ENCODE measurements at places on chromosomes 1 and 21.
A peak's percentile ranks its signal among the peaks of the same experiment; 100 is the strongest.

- no peak for DNase-seq
Measured at GRCh38 chr21:27269644-27270043, 302.8 kb upstream of the ADAMTS5 start.

- DNase-seq: no peak
Measured at GRCh38 chr1:205913451-205914154, 29.7 kb downstream of the SLC26A9 start.

DNA sequence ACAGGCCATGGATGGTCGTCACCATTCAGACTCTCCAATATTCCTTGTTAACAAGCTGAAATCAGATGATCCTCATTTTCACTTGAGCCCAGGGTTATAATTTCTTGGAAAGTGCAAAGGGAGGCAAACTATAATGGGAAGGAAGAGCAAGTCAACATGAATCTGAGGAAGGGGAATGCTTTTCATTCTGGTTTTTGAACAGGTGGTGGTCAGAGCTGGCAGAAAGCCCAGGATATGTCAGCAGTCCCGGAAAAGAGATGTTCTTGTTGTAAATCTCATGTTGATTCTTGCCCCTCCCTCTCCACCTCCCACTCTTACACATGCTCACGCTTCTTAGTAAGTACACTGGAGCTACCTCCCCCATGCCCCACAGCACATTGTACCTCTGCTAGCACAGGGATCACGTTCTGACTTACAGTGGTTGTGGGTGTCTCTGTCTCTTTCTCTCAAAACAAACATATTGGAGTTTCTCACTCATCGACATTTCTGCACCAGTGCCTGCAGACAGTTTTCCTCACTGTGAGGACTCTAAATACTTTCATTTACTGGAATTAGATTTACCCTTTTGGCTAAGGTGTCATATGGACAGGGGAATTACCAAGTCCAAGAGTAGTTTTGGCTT is 77.6 kb downstream of the XCL2 start:
- peak; percentile 33 for DNase-seq

DNA sequence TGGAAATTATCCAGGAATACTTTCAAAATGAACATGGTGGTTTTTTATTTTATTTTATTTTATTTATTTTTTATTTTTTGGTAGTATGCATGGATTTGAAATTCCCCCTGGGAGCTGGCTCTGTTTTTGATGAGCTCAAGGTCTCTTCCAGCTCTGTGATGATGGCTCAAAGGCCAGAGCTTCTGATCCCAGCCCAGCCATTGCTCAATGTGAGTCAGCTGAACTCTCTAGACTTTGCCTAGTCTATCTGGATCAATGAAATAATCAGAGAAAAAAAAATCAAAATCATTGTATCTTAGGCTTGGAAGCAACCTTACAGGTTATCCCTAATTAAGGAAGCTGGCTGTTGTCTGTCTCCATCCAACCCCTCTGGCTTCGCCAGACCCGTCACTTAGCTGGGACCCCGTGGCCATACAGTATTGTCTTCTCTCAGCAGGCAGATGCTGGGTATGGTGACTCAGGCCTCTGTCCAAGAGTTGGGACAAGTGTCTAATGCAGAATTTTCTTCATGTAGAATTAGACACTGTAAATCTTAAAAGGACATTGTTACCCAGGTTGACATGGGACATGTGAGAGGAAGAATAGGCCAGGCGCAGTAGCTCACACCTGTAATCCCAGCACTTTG is 90.2 kb upstream of the LPGAT1 start:
- DNase-seq: no peak

DNA sequence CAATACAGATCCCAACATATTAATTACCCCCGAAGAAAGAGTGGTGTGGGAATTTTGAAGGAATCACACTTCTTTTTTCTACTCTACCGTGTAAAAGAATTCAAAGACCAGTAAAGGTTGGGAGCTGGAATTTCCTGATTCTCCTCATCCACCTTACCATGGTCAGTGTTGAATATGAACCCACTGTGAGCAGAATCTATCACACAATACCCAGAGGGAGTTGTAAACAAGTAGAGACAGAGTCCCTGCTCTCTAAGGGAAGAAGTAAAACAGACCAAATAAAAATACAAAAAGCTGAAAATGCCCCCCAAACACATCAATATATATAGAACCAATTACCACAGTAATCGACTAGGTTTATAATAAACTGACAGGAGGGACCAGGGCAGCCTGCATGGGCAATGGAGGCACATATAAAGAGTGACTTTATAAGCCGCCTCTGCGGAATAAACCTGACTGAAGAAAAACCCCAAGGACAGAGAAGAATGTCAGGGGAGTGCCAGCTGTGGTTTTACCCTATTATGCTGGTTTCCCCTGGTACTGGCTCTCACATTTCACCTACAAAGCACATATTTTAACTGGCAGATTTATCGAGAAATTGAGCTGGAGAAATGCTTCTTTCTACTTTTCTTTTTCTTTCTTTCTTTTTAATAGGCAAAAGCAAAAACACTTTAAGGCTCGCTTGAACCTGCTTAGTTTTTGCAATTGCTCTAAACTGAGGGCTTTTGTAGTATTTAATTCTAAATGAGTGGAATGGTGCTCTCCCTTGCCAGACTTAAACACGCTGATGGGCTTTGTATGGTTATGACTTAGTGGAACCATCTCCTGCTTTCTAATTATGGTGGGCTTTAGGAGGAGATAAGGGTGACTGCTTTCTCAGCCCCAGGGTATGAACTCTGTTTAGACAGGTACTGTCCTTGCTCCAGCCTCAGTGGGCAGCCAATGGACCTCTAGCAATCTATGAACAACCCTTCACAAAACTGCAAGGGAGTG is 244.8 kb downstream of the ASTN1 start:
- no peak for DNase-seq

GRCh38 chr1:204659056-204659455 is 26.5 kb downstream of the LRRN2 start:
- DNase-seq: no peak

DNA sequence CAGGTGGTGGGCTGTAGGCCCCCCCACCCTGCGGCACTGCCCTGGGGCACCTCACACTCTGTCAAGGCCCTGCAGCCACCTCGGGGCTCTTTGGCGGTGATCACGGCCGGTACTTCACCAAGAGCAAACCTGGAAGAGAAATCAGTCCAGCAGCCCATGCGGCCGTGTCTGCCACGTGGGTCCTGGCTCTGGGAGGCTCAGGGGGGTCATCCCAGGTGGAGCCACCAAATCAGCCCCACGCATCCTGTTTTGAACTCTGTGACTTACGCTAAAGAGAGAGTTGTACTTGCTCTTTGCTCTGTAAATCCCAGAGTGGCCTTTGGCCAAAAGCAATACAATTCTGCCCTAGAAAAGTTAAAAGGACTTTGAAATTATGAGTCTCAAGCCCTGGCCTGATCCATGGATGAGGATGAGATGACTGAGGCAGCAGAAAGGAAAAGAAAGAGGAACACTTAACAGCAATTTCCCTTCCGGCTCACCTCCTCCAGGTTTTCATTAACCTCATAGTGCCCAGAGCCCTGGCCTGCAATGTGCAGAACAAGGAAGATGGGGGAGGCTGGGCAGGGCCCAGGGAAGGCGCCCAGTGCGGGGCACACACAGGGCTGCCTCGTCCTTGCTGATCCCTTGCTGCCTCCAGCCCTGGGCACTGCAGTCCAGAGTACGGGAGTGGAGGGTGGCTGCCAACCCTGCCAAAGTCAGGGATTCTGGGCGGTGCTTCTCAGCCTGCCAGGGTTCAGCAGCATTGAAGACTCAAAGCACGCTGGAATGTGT is 337.0 kb downstream of the MATN1 start:
- no peak for DNase-seq

- DNase-seq: no peak
Measured at GRCh38 chr1:145828367-145829026, 4.5 kb downstream of the POLR3C start.

GRCh38 chr1:18481190-18481920 is 625 bp downstream of the KLHDC7A start:
- no peak for DNase-seq

DNA sequence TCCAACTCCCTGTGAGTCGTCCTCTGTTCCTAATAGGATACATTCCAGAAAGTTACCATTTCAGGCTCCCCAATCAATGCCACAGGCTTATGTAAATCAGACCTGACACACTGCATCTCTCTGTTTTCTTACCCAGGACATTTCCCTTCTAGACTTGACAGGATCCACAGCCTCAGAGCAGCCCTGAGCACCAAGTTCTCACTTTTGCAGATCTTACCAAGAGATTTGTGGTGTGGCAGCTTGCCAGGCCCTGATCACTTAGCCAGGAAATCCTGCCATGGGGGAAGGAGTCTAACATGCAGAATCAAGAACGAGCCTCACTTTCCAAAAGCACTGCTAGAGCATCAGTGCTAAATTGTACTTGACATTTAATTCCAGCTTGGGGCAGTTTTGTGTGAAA is 202.9 kb downstream of the TBX15 start:
- DNase-seq: no peak

GRCh38 chr1:210378736-210379135 is 50.0 kb downstream of the HHAT start:
- DNase-seq: no peak

DNA sequence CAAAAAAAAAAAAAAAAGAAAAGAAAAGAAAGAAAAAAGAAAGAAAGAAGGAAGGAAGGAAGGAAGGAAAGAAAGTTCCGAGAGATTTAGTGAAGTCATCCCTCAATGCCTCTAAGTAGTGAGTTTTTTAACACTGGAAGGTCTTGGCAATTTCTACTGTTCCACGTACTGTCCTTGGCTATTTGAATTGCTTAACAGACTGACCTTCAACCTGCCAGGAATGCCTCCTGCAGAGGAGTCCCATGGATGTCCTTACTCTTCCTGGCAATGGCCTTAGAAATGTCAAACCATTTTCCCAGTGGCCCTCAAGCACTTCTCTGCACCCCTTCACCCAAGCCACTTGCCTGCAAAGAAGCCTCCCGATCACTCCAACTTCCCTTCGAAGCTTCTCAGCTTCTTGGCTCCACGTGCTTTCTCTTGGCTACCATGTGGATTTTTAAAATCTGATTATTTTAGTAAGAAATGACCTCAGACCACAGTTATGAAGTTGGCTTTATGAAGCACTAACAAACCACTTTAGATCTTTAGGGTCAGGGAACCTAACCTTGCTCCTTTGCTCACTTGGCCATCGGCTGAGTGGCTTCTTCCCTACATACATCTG is 43.7 kb upstream of the ABCG1 start:
- no peak for DNase-seq

DNA sequence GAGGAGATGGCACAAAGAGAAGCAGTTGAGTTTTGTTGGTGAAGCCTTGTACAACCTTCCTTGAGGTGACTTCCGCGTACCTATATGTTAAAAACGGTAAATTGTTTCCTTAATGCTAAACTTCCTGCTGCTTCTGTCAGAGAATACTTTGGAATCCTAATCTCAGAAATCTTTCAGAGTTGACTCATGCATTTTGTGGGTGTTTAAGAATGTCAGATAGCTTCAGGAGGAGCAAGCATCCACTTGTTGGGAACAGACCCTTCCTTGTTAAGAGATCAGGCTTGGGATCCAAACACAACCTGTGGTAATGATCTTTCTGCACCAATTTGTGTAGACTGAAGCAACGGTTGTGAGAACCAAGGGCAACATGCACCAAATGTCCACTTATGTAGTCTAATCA is 29.5 kb downstream of the AK4 start:
- no peak for DNase-seq

GRCh38 chr1:46098027-46098712 is 34.3 kb downstream of the PIK3R3 start:
- DNase-seq: no peak

DNA sequence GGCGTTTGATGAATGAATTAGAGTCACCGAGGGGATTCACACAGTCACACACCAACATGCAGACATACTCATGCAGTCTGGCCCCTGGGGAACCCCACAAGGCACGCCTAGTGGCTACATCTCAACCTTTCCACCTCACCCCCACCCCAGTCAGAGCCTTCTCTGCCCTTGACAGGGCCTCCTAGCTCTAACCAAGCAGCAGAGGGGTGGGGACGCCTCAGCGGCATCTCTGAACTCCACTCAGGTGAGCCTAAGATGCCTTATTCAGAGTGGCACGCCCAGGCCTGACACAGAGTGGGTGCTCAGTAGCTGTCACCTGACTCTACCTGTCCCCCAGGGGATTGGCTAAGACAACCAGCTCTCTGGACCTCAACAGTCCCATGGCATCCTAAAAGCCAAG is 3.7 kb upstream of the SDC3 start:
- no peak for DNase-seq

DNA sequence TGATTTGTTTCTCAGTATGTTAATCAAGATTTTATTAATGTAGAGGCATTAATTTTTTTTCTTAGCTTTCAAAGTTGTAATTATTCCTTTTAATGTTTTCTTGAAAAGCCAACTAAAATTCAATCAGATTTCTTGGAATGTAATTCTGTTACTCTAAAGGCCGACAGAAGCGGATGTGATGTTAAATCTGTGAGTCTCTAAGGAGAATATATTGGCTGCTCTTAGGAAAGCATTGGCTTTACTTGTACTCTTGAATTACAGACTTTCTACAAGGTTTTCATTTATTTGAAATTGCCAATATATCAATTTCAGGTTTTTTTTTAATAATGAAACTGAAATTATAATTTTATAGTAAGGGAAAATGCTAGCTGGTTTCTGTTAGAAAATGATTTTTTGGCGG is 29.2 kb downstream of the RRP15 start:
- DNase-seq: no peak

- DNase-seq: no peak
Measured at GRCh38 chr1:47991673-47992072, 5.5 kb downstream of the TRABD2B start.

- DNase-seq: no peak
Measured at GRCh38 chr1:53514436-53514835, 55.2 kb downstream of the DMRTB1 start.

DNA sequence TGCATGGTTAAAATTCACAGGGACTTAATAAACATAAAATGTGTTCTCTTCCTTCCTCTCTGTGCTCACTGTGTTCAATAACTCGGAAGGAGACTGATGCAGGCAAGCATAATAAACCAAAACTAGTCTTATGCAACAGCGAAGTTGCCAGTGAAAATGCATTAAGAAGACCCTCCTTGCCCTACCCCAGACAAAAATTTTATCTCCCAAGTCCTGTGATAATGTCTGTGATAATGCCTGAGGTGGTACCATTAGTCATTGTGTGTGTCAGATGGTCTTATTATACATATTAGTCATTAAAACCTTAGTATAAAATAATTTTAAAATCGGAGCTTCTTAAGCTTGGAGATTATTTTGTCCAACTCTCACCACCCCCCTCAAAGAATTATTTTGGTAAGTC is 97.8 kb downstream of the NGF start:
- no peak for DNase-seq

- peak; percentile 41 for DNase-seq
Measured at GRCh38 chr1:33237579-33237978, 18.7 kb upstream of the ZNF362 start.

GRCh38 chr1:210608767-210609166 is 280.1 kb downstream of the HHAT start:
- DNase-seq: no peak

GRCh38 chr1:234848972-234849649 is 239.1 kb upstream of the IRF2BP2 start:
- peak; percentile 26 for DNase-seq

DNA sequence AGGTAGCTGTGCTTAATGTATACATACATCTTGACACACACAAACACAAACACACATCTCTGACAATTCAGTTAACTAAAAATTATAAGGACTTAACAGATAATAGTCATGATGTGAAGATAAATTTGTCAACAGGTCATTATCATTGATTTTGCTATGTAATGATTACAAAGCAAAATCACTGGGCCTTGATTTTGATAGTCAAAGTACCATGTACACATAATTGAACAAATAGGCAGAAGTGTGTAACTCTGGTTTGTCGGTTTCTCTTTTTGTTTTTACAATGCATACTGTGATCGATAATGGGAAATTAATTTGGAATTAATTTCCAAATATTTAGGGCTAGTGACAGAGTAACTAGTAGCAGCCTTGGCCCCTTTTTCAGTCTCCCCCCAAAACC is 30.8 kb downstream of the PTBP2 start:
- DNase-seq: no peak

All from CD4-positive, alpha-beta T cell treated with Interleukin-4 for 1 hour (primary cell).